ENCODE measurements at places on chromosomes 3 and 15.

DNA sequence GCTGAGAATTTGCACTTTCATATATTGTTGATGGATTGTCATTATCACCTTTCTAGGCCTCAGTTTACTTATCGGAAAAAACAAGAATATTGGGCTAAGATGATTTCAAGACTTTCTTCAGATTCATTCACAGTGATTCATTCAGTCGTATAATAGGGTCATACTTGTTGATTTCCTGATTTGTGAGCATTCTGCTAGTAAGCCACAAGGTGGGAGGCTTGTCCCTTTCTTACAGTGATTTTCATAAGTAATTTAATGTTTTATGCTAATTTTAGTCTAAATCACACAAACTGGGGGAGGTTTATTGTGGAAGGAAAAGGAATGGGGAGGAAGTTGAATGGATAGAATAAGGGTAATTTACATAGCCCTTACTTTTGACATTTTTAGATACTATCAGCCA, 126.8 kb upstream of the GOLGA6L4 start:
- DNase-seq, result peak; percentile 68

GRCh38 chr15:82999426-82999825, 12.0 kb downstream of the C15orf40 start:
- DNase-seq, result no peak

DNA sequence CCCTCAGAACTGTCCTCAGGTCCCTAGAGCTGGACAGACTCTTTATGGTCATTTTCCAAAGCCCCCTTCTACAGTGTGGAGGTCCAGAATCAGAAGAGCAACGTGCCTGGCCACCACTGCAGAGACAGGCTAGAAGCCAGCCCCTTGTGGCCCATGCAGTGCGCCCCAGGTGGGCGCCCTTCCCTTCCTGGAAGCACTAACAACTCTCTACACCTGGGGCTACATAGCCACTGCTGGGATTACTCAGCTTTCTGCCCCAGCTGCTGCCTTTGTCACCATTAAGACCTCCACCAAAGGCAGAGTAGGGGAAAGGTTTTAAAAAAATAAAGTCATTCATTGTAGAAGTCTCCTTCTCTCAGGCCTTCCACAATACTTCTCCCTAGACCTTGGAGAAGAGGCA, 2.3 kb downstream of the RASGRP1 start:
- DNase-seq, result no peak

DNA sequence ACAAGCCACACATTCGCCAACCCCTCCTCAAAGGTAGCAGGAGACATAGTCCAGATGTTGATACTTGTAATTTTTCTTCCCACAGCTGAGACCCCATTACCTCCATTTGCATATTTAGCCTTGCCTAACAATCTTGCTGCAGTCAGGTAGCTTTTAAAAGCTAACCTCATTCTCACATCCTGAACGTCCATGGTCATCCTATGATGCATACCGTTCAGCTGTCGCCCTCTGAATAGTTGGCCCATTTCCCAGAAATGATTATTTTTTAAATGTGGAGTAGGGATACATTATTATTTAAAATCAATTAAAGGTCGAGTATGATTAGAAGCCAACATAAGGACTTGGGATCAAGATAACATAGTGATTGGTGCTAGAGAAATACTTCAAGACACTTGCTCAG, 165.0 kb downstream of the MEX3B start:
- peak; percentile 19 for DNase-seq

DNA sequence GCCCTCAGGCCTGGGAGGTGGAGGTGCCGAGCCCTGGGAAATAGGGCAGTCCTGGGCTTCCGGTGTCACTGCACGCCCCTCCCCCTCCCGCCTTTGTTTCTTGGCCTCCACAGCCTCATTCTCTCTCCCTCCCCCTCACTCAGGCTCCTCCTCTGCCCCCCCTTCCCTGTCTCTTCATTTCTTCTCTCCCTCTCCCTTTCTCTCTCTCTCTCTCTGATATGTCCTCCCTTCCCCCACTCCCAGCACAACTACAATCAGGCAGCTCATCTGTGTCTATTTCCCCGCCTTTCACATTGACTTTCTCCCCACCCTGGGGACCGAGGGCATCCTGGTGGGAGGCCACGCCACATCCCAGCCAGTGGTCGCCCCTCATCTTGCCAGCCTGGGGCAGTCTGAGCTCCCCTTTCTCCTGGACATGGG, 40.2 kb downstream of the IDH2 start:
- peak; percentile 57 for DNase-seq

GRCh38 chr15:69748131-69748530, 295.5 kb downstream of the RPLP1 start:
- DNase-seq, result no peak

DNA sequence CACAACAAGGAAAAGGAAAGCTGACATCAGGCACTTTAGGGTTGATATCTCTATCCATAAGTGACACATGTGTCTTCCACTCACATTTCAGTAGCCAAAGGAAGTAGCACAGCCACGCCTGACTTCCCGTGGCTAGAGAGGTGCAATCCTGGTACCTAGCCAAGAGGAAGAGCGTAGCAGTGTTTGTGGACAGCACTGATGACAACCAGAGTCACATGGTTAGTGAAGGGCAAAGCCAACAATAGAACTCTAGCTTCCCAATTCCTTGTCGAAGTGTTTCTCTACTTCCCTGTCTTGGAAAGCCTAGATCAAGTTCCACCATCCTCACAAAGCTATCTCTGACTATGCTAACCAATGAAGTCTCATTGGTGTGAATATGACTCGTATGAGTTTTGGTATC, 189.2 kb downstream of the RSL24D1 start:
- DNase-seq, result no peak

- no peak for DNase-seq
Observed at GRCh38 chr15:47470983-47471382, 246.3 kb upstream of the SEMA6D start.

DNA sequence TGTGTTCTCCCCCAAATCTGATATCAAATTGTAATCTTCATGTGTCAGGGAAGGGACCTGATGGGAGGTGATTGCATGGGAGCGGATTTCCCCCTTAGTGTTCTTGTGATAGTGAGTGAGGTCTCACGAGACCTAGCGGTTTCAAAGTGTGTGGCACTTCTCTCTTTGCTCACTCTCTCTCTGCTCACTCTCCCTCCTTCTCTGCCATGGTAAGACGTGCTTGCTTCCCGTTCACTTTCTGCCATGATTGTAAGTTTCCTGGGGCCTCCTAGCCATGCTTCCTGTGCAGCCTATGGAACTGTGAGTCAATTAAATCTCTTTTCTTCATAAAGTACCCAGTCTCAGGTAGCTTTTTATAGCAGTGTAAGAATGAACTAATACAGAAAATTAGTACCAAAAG, 30.6 kb upstream of the OR5H6 start:
- DNase-seq, result no peak

DNA sequence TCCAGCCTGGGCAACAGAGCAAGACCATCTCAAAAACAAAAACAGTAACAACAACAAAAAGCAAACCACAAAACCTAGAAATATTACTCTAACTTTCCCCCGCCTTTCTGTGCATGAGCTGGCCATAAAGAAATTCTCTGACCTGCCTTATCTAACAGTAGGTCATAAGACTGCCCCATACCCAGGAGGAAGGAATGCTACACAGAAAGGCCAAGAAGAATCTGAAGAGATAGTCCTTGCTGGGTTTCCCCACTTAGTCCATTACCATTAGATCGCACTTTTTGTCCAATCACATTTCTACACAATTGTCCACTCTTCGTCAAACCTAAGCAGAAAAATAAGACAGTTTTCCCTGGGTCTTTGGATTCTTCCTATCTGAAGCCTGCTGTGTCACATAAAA, 23.5 kb downstream of the CIAO2A start:
- DNase-seq, result no peak

- peak; percentile 51 for DNase-seq
Observed at GRCh38 chr15:36831125-36831903, 251.9 kb downstream of the CDIN1 start.

DNA sequence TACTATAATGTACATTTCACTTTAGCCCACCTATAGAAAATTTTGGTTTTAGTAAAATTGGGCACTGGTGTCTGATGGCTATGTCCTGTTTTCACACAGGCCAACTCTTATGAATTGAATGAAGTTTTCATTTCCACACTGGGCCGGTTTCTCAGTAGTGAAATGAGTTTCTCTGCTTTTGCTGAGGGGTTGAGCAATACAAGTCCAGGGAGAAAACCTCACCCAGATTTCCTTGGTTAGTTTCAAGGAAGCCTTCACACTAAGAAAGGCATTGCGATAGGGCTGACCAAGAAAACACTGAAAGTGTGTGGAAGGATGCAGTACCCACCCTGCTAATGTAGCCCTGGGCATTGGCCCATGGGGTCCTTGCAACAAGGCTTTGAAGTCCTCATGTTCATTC, 331.5 kb upstream of the CFAP20DC start:
- DNase-seq, result no peak

DNA sequence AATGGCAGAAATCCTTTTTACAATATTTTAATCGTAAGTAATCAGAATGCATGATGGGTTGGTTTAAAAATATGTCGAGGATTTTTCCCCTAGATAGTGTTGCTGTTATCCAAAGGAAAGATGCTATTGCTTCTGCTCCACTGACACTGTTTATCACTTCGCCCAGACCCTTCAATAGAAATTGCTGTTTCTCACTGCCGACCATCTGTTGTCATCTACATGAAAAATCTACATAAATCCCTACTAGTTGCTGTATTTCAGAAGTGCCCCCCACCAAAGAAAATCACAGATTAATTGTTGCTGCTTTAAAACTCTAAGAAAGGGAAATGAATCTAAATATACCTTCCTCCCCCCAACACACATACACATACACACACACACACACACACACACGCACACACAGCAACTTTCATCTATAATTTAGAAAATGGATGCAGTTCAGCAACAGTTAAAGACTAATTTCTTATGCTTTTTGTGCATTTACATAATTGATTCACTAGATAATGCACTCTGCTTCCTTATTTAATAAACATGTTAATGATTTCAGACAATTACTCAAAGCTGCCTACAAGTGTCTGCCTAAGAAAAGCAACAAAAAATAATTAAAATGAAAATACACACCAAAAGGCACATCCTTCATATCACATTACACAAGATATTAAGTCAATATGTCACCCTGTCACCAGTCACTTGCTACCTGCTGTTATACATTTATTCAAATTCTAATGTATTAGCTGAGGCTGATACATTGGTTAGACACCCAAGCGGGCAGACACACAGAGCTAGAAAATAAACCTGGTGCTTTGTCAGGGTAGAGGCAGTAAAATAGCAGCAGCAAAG, 82.8 kb downstream of the RORA start:
- DNase-seq, result no peak

DNA sequence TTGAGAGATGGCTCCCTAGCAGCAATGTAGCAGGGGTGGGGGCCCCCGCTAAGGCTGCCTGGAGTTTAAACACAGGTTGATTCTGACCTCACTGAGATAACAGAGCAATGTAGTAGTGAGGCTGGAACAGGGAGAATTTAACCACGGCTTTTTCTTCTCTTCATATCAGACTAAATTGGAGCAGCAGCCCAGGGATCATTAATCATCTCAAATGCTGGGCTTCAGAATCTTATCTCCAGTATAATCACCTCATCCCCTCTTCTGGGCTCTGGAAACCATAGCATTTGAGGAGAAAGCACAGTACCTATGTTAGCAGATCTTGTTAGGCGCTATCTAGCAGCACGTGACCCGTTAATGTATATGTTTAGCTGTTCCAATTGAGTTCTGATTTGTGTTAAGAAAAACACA, 25.4 kb upstream of the DET1 start:
- no peak for DNase-seq

DNA sequence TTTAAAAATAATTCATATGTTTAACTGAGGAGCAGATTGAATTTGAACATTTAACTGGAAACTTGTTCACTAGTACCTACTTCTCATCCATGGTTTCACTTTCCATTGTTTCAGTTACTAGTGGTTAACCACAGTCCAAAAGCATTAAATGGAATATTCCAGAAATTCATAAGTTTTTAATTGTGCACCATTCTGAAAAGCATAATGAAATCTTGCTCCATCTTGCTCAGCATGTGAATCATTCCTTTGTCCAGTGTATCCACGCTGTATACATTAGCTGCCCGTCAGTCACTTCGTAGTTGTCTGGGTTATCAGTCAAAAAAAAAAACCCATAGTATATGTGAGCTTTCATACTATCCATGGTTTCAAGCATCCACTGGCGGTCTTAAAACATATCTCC, 217.6 kb downstream of the TPRG1 start:
- DNase-seq, result no peak

DNA sequence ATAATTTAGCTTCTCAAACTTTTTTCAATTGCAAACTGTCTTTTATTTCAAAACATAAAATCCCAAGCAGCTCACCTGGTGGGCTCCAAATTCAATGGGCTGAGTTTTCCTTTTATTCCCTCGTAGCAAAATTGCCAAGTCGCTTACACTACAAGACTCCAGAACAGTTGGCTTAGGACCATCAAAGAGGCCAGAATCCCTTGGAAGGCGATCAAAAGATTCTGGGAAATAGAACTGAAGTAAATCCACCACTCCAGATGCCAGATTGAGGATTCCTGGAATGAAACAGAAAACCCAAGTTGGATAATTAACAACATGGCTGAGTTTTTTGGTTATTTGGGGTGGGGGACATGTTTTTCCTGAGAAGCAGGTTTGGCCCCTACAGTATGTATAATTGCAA, 87.7 kb upstream of the DCLK3 start:
- DNase-seq, result no peak

- no peak for DNase-seq
Observed at GRCh38 chr15:77475001-77475400, 54.3 kb downstream of the HMG20A start.

- peak; percentile 65 for DNase-seq
Observed at GRCh38 chr15:63402498-63403253, 21.0 kb upstream of the CA12 start.

GRCh38 chr3:121274411-121274810, 271.4 kb downstream of the POLQ start:
- DNase-seq, result no peak

GRCh38 chr3:150743508-150743907, 19.5 kb downstream of the SIAH2 start:
- DNase-seq, result no peak

GRCh38 chr15:80606511-80607071, 88.5 kb upstream of the ABHD17C start:
- no peak for DNase-seq

DNA sequence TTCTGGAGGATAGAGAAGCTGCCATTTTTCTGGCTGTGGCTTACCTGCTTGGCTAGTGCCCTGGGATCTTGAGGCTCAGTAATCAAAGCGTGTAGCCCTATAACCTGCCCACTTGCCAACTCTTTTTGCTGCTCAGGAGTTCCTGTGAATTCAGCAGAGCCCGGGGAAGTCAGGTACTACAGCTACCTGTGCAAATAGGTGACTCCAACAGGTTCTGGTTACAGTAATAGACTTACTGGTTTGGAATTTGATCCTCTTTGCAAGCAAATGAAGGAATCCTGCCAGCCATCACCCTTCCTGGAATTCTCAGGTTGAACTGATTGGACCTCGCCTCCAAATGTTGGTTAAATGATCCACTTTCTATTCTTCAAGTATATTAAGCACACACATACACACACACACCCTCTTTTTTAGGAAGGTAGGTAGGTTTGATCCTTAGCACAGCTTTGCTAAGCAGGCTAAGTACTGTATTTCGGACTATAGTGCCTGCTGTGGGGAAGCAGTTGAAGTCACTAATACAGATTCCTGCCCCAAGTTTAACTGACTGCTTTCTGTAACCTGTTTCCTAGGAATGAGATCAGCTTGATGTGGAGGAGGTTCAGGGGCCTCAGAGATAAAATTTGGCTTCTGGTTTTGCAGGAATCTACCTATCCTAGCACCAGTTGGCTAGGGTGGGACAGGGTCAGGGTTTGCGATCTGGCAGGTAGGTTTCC, 2.3 kb downstream of the PPCDC start:
- no peak for DNase-seq

GRCh38 chr3:69747511-69748258, 8.4 kb downstream of the MITF start:
- peak; percentile 43 for DNase-seq
